ENCODE measurements at places on chromosomes 2 and 18. TPM values are rescaled to one million over a fixed set of nuclear protein-coding genes. Genes with fewer than 3 reads are reported as not detected.

GRCh38 chr2:72572501-72572900, 253.3 kb downstream of the EXOC6B start:
- ATAC-seq: no peak

- no peak for ATAC-seq
Observed at GRCh38 chr2:126775300-126775985, 119.5 kb downstream of the GYPC start.

DNA sequence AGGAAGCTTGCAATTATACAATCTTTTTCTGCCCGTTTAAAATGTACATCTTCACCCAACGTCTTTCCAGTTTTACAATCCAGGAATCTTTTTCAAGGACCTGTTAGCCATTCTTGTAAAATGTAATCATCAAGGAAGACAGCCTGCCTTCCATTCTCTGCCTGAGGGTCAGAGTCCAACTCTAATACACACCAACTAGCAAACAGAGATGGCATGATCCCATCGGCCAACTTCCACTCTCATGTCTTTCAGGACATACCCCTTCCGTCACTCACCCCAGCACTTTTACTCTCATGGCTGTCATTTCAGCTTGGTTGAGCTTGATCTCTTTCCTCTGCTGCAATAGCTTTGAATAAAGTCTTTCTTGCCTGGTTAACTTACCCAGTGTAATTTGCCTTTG, 172.5 kb upstream of the NETO1 start:
- no peak for ATAC-seq

Gene GALNT14
- not detected for total RNA-seq

GRCh38 chr2:71510196-71510807, 56.9 kb downstream of the DYSF start:
- ATAC-seq: peak; percentile 64
